ENCODE measurements at places on chromosomes 2 and 18. TPM values are rescaled to one million over a fixed set of nuclear protein-coding genes. Genes with fewer than 3 reads are reported as not detected.

Gene SH2D6
- total RNA-seq = not detected

Gene FEV
- total RNA-seq = not detected

Gene SERPINB13
- total RNA-seq = 228 TPM

Gene SLC19A3
- total RNA-seq = 0.42 TPM

Gene OR6B2
- not detected for total RNA-seq

Gene NEB
- 1.1 TPM for total RNA-seq

Gene DSG1
- total RNA-seq = 28.3 TPM

Gene BOLL
- not detected for total RNA-seq

Gene HOXD9
- not detected for total RNA-seq

Gene ZNF2
- total RNA-seq = 3.8 TPM

Gene CASP10
- 17.0 TPM for total RNA-seq

Gene PLCD4
- total RNA-seq = 7.1 TPM

Gene KCNF1
- not detected for total RNA-seq

Gene DSG4
- not detected for total RNA-seq

Gene ZNF638
- total RNA-seq = 67.3 TPM

Gene DYNAP
- total RNA-seq = 25.1 TPM

Gene SERPINB11
- total RNA-seq = 2.1 TPM

Gene APLF
- 4.5 TPM for total RNA-seq

Gene M1AP
- 0.19 TPM for total RNA-seq

Gene TTC32
- 8.5 TPM for total RNA-seq

Gene MC5R
- 0.57 TPM for total RNA-seq

Gene PRSS56
- not detected for total RNA-seq

Gene CPS1
- total RNA-seq = 2.7 TPM

Gene C18orf32
- total RNA-seq = 24.9 TPM

Gene ALLC
- not detected for total RNA-seq

Gene STK39
- total RNA-seq = 19.4 TPM

Gene ASXL3
- 0.18 TPM for total RNA-seq

Gene MARCHF7
- 101 TPM for total RNA-seq

Gene OTOS
- total RNA-seq = not detected

Gene FKBP7
- total RNA-seq = 10.5 TPM

Gene GGCX
- 19.7 TPM for total RNA-seq

Gene POTEE
- not detected for total RNA-seq

Gene CDH19
- 3.2 TPM for total RNA-seq

Gene PJVK
- 1.1 TPM for total RNA-seq

Gene ADAM23
- 10.1 TPM for total RNA-seq

Gene IL36RN
- 5.0 TPM for total RNA-seq

Gene SCN1A
- not detected for total RNA-seq

Gene SLC5A7
- not detected for total RNA-seq

Gene ARHGAP25
- total RNA-seq = 7.4 TPM

Gene IL1R2
- 24.1 TPM for total RNA-seq

Gene BCL11A
- 29.1 TPM for total RNA-seq

Gene SFT2D3
- total RNA-seq = 3.3 TPM

Gene GCG
- total RNA-seq = not detected

Gene APCDD1
- total RNA-seq = 49.1 TPM

Gene STEAP3
- total RNA-seq = 27.4 TPM

Gene MC4R
- total RNA-seq = not detected

Gene RAB31
- total RNA-seq = 76.0 TPM

Gene KRTCAP3
- 29.3 TPM for total RNA-seq

Gene LRRTM1
- total RNA-seq = not detected

Gene PARD3B
- 4.4 TPM for total RNA-seq
